ENCODE measurements at places on chromosomes 4 and X.

GRCh38 chr4:16775411-16776154, 122.9 kb downstream of the LDB2 start:
- no peak for DNase-seq

- DNase-seq = no peak
These were observed 126.6 kb downstream of the HNRNPD start for GRCh38 chr4:82247171-82247570.

GRCh38 chrX:17544821-17545220, 169.8 kb downstream of the NHS start:
- DNase-seq = no peak

GRCh38 chr4:185215261-185215660, 5.9 kb downstream of the SNX25 start:
- no peak for DNase-seq

- DNase-seq = no peak
These were observed 116.3 kb upstream of the SFRP2 start for GRCh38 chr4:153905231-153905630.

GRCh38 chrX:154515966-154516655, at the start of gene FAM3A:
TSS of gene FAM3A (minus strand) at chrX:154516232. CDS start at chrX:154515772, 460 bp downstream.
- DNase-seq = peak; percentile 90

- DNase-seq = no peak
These were observed 191.1 kb downstream of the KCTD8 start for GRCh38 chr4:44257461-44257860.

DNA sequence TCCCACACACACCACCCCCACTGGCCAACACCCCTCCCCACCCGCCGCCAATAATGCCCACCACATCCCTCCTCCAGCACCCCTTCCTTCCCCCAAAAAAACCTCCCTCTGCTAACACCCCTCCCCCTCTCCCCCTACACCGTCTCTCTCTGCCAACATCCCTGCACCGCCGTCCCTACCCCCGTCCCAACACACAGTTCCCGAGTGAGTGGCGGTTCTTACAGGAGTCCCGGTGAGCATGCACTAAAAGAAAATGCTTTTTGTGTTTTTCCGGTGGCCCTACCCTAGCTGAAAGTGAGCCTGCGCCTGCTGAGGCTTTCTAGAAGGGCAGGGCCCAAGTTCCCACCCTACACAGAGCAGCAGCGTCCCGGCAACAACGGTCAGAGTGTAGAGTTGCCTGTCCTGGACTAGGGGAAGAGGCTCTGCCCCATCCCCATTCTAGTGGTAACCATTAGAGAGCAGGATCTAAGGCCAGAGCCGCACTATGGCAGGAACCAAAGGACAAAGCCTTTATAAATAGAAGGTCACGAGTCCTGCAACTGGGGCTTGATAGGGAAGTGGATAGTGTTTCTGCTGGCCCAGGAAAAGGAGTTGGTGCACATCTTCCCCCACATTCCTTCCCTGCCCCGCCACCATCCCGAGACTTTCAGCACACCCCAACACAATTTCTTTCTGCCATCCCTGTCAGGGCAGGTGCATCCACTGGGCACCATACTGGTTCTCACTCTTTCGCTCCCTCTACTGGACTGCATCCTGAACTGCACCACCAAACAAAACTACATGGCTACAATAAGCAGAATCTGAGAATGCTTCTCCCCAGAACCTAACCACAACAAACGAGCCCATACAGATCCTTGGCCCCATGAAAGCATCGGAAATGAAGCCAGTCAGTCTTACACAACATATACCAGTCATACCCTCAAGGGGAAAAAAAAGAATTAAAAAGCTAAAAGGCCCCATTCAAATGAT, 78.1 kb upstream of the PAGE3 start:
- peak; percentile 15 for DNase-seq

GRCh38 chrX:19448077-19448476, 67.2 kb downstream of the MAP3K15 start:
- no peak for DNase-seq

- DNase-seq = no peak
These were observed 40.0 kb downstream of the ZFYVE28 start for GRCh38 chr4:2378401-2378800.

- DNase-seq = no peak
These were observed at the start of gene POU4F2 for GRCh38 chr4:146638786-146639505. TSS of gene POU4F2 (plus strand) at chr4:146638893. CDS start at chr4:146639141, 248 bp downstream.

GRCh38 chr4:23853986-23854660, 35.7 kb downstream of the PPARGC1A start:
- DNase-seq = no peak

- no peak for DNase-seq
These were observed 81.6 kb downstream of the RASL11B start for GRCh38 chr4:52943677-52944076.

DNA sequence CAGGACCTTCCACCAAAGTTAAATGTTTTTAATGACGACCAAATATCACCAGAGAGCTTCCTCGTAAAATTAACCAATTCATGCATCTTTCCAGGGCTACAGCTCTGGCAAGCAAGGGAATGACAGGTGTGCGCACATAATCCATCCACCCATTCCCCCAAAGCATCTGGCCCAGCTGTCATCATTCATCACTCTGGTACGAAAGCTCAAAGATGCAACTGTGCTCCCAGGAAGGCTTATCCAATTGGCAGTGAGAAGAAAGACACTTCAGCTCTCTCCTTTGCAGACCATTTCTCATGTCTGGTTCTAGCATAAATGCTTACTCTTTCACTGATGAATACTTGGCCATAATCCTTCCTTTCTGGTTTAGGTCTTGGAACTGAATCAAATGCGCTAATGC, 139.2 kb downstream of the NSUN7 start:
- no peak for DNase-seq

GRCh38 chr4:128538111-128538882, 250.7 kb upstream of the PGRMC2 start:
- no peak for DNase-seq

DNA sequence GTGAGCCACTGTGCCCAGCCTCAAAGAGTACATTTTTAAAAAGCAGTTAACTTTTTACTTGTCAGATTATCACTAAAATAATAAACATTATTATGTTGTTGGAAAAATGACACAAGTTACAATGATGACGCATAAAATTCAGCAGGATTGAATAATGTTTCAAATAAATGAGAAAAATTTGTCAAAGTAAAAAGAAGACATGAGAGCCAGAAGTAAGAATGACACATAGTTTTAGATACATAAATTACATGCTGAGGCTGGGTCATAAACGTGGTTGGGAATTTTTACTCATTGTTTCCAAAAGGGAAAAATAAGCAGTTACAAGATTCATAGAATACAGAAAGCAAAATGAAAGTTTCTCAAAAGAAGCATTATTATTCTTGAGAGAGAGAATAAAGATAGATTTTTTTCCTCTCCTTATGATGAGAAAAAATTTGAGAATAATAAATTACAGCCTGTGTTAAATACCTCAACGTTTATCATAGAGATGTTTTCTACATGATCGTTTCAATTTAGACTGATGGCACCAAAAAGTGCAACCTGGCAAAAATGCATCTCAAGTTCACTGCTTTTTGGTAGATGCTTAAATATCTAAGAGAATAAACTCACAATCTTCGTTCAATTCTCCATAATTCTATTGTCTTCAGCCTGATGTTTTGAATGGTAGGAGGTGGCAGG, 40.4 kb downstream of the GUCY1B1 start:
- no peak for DNase-seq

- peak; percentile 34 for DNase-seq
These were observed 14.5 kb upstream of the PRRG3 start for GRCh38 chrX:151680805-151681204.

- DNase-seq = no peak
These were observed 737.8 kb upstream of the FRG1 start for GRCh38 chr4:189202869-189203271.

GRCh38 chr4:2243681-2244380, 1.9 kb upstream of the HAUS3 start:
- no peak for DNase-seq

DNA sequence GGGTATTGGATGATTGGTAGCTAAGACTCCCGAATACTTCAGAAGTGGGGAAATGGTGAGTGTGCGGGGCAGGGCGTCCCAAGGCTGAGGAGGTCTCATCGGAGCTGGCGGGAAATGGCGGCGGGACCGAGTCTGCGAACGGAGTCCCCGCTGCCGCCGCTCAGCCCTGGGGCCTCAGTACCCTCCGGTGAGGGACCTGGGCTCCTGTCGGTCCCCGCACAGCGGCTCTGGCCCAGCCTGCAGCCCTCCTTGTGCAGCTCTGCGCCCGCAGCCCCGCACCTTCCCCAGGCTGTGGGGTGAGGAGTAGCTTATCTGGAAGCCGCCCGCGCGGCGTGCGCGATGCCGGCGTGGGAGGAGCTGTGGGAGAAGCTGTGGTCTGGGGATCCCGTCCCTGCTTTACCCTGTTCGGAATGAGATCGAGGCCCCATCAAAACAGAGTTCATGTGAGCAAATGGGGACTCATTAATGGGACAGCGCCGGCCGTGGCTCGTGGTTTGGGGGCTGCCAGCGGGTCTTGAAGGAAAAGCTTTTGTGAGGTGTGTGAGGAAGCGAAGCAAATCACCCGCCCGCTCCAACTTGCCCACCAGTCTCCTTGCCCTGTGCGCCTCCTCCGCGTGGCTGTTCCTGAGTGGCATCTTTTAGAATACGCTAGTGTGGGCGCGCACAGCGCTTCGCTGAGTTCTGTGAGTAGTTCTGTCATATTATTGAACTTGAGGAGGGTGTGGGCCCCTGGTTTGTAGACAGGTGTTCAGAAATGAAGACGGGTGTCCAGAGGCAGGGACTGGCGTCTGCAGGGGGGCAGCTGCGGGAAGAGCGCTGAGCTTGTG, 531 bp downstream of the ZNF141 start:
- peak; percentile 52 for DNase-seq

DNA sequence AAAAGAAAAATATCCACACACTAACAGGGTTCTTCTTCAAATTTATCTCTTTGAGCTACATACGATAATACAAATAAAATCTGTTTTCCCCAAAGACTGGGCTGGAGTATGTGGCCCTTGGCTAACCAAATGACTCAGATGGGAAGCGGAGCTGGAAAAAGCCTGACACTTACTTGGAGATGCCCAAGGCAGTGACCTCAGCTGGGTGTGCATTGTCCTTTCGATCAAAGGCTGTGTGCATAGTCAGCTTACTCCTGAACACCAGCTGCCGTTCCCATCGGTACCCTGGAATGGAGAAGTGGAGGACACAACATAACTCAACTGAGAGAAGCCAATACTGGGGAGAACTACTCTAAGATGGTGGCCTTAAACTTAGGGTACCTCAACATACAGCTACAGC, 95.1 kb downstream of the CDS1 start:
- DNase-seq = no peak
